T-helper 1 cell (primary cell): ENCODE measurements at places on chromosomes 3 and 15.

GRCh38 chr3:29512641-29513040 lies 231.8 kb downstream of the RBMS3 start:
- DNase-seq, result no peak

DNA sequence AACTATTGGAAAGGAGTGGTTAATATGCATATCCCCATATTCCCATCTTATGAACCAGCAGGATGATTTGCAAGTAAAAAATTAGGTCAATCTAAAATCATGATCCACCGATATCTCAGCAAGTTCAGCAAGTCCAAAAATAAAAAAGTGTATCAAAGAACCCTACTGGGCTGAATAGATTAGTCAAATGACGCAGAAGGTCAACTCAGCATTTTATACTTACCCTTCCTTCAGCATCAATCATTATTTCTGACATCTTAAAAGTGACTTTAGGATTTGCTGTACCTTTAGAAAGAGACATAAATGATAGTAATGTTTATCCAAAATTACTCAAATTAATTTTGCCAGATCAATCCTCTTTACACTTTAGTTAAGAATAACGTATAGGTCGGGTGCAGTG lies 32.6 kb downstream of the DPP8 start:
- DNase-seq, result no peak

DNA sequence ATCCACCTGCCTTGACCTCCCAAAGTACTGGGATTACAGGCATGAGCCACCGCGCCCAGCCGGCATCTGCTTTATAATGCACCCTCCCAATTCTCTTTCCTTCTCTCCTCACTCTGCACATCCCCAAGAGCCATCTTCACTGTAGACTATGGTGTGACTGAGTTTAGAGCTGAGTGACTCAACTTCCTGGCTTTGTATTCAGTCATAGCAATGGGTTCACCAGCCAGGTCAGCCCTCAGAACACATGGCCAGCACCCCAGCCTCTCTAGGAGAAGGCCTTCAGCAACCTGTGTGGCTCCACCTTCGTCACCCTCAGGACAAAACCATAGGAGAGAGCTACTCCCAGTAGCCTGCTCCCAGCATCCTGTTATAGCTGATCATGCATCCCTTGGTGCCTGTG lies 33.0 kb downstream of the ARID3B start:
- peak; percentile 14 for DNase-seq

DNA sequence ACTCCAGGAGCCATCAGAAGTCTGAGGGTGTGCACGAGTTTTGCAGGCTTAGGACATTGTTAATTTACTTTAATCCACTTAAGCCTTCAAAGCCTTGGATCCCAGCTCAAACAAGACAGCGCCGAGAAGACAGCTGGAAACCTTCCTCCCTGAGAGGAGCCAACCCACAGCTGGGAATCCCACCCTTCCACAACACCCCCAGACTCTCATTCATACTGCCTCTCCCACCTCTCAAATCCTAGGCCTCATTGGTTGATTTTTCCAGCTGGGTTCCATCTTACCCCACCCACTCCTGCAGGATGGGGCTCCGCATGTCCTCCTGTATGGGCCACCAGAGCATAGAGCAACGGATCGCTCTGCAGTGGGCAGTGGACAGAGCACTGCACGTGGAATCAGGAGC lies 80.4 kb downstream of the SEMA5B start:
- DNase-seq, result no peak

DNA sequence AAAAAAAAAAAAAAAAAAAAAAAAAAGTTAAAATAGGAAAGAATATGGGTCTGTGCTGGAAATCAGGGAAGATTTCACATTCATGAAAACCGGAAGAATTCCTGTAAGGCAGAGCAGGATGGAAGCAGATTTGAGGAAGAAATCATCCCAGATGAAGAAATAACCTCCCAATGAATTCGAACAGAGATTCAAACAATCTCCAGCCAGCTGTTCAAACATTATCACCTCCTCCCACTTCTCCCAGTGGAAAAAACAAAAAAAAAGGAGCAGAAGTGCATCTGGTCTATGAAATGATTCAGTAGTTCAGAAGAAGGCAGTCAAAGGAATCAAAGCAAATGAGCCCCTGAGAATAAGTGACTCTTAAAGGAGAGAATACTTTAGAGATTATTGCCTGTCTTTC lies 33.1 kb downstream of the CP start:
- DNase-seq, result no peak

GRCh38 chr3:73542136-73542535 lies 82.6 kb downstream of the PDZRN3 start:
- no peak for DNase-seq

DNA sequence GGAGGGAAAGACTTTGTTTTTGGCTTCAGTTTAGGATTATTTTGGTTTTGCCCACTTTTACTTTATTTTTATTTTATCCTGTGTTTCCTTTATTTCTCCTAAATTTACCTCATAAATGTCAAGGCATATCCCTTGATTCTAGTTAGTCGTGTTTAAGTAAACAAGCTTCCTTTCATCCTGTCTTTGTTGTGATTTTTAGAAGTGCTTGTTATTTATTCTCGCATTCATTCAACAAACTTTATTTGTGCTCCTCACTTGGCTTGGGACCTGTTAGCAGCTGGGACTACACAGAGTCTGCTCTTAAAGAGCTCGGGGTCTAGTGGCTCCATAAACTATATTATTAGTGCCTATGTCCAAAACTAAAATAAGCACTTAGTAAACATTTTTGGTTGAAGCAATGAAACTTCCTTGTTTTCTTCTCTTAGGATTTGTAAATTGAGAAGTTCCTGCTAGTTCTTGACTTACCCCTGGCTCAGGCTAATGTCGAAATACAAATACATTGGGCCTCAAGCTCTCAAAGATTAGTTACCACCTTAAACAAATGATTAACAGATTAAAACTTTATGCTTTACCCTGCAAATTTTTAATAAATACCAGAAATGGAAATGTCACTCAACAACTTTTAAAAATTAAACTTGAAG lies 19.0 kb upstream of the DMXL2 start:
- DNase-seq, result no peak
